Activated naive CD4-positive, alpha-beta T cell treated with anti-CD3 and anti-CD28 coated beads, Interleukin-2, amount 50 U/mL, for 72 hours (primary cell): ENCODE measurements at places on chromosomes 3 and 15. TPM values are rescaled to one million over a fixed set of nuclear protein-coding genes. Genes with fewer than 3 reads are reported as not detected.

GRCh38 chr3:184715943-184716621 is 4.2 kb upstream of the MAGEF1 start:
- no peak for DNase-seq

DNA sequence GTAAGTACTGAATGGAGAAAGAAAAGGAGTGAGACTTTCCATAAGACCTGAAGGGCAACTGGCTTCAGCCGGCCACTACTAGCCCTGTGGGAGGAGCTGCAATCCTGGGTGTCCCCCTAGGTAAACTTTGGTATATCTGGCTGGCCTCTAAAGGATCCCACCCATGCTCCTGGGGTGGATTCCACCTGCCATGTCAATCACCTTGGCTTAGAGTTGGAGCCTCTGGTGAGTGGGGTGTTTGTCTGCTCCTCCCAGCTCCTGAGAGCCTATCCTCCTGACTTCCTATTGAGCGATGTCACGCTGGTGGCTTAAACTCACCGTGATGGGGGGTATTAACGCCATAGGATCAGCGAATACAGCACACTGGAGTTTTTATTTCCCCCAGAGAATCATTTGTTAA is 2.6 kb downstream of the SPTBN5 start:
- DNase-seq = no peak

DNA sequence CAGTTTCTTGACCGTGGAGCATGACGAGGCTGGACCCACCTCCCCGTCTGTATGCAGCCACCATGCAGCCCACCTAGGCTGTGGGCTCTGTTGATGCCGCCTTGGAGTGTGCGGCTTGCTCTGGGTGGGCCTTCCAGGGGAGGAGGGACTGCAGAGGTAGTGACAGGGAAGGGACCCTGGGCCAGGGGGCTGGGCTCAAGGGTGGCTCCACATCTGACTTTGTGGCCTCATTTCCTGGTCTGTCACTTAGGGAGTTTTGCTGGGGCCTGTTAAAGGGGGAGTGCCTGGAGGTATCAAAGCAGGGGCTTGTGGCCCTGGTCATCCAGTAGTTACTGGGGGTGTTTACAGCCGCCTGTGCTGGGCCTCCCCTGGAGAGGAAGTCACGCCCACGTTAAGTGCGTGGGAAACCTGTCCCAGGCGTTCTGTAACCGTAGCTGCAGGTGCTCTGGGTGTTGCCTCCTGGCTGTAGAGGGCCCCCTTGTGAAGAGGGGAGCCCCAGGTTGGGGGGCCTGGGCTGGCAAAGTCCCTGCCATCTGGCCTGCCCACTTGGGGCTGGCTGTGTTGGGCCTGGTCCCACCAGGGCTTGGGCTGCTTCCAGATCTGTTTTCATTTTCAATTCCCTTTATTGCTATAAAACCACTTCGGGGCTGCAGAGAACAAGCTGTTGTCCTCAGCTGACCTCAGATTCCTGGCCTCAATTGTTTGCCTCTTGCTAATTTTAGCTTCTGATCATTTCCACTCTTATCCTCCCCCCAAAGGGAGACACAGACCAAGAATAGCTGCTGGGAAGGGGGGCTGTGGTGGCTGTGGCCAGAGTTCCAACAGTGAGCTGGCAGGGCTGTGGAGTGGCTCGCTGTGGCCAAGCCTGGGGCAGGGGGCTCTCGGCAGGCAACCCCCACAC is 26.5 kb downstream of the KLF13 start:
- DNase-seq = no peak

GRCh38 chr3:16944356-16944755 is 59.6 kb downstream of the PLCL2 start:
- no peak for DNase-seq

Gene SAMMSON
- not detected for total RNA-seq

Gene TBC1D21
- total RNA-seq = not detected

Gene CYP8B1
- total RNA-seq = not detected
